AML-193 (cell line): ENCODE measurements at places on chromosomes 7 and 10.

- DNase-seq = no peak
Measured at GRCh38 chr10:33986016-33986415, 651.5 kb upstream of the NRP1 start.

DNA sequence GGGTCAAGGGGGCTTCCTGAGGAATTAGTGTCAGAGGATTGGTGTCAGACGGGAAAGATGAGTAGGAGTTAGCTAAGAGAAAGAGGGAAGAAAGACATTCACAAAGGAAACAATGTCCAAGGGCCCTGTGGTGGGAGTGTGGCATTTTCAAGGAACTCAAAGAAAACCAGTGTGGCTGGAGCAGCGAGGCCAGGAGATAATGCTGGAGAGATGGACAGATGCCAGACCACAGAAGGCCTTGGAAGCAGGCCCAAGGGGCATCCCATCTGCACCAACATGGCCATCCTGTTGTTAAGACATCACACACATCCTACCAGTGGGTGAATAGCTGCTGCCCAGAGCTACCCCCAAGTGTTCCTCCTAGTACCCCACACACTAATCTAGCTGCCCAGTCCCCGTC, 36.1 kb upstream of the CUL1 start:
- DNase-seq = no peak

GRCh38 chr7:106344861-106345260, 60.1 kb upstream of the NAMPT start:
- peak; percentile 59 for DNase-seq

- DNase-seq = no peak
Measured at GRCh38 chr10:110324805-110325280, 20.1 kb upstream of the SMNDC1 start.

DNA sequence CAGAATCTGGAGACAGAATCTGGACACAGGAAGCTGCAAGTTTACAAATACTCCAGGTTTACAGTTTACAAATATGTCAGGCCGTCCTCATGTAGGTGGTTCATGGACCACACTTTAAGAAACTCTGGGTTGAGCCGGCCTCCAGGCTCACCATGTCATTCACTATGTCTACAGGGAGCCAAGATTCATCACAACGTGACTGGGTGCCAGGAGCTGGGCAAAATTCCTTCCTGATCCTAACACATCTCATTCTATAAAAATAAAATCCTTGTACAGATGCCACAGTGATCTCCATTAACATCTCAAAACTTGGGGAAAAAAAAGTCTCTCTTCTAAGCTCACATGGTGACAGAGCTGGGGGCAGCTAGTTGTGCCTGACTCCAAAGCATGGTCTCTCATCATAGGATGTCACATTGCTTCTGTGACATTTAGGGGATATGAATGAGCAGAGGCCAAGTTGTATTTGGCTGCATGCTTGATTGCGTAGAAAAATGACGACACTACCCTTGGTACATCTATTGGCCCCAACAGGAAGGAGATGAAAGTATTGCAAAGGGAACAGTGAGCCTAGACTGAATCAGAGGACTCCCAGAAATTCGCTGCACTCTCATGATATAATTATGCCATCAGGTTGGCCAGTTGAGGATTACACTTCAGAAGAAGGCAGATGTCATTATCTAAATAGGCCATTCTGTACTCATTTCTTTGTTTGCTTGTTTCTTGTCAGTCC, 35.9 kb downstream of the MTURN start:
- DNase-seq = peak; percentile 78

GRCh38 chr7:41977151-41977651, 259.8 kb downstream of the GLI3 start:
- DNase-seq = peak; percentile 16

DNA sequence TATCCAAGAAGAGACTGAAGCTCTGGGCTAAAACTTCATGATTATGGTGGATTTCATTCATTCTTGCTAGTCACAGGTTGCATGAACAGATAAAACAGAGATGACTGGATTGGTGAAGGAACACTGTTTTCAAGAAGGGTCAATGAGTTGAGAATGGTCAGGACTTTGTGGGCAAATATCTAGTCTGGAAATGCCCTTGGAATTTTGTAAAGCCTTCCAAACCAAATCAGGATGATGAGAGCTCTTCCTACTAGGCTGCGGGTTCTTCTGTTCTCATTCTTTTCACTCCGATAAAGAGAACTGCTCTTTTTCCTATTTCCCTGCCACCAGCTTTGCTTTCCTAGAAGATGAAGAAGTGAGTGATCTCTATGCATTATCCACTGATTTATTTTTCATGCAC, 171.4 kb downstream of the ARID5B start:
- no peak for DNase-seq
